ENCODE measurements at places on chromosomes 6 and 20.
A peak's percentile ranks its signal among the peaks of the same experiment; 100 is the strongest.

- DNase-seq, result no peak
Measured at GRCh38 chr6:169938731-169939130, 187.3 kb downstream of the ERMARD start.

DNA sequence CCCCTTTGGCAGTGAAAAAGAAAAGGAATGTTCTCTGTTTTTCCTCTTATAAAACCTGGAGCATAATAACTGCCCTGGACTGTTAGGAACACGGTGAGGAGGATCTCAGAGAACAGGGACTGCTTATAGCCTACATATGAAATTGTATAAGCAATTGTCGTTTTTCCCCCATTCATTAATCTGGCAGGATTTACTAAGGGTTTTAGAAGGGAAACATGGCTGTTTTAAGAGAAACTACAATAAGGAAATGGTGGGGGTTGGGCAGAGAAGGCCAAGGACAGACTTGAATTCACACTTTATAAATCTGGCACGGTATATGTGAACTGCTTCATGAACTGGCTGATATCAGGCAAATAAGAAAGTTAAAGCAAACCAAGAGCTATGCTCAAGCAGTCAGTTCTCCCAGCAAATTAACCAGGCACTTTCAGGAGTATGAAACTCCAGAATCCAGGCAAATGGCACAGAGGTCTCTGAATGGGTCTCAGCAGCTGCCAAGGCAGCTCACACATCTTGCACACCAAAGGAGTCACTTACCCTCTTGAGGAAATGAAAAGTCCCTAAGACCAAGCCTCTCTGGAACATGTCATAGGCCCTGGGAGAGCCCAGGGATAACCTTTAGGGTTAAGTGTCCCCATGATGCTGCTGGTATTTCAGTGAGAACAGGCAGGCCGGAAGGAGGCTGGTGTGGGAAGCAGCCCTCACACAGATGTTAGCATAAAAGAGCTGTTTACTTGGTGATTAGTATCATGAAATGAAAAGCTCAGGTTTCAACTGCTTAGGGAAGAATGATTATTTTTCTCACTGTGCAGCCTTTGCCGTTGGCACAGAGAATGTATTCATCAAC is 260.5 kb upstream of the MARCKS start:
- no peak for DNase-seq

DNA sequence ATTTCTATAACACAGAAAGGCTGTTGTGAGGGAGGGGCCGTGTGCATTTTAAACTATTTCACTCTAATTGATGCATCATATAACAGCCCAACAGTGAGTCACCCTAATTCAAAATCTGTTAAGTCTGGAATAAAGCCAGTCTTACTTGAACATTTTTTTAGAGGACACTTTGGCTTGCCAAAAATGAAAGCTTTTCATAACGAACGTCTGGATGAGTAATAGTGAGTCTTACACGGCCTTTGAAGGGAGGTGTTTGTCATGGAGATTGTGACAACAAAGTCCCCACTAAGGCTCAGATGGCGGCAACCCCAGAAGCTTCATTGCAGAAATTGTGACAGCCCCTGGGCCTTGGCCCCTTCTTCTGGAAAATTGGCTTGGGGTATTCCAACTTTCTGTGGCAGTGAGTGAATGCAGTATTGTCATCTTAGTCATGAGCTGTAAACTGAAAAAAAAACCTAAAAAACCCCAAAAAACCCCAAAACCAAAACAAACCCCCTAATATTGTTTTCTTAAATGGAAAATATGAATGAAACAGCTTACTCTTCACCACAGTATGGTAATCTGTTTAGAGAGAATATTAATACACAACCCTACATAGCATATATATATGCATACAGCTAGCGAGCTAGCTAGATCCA is 92.6 kb upstream of the CLDN20 start:
- no peak for DNase-seq

GRCh38 chr6:41049521-41049920 is 3.5 kb upstream of the APOBEC2 start:
- DNase-seq, result no peak

GRCh38 chr20:3686867-3687321 is 5.1 kb upstream of the ADAM33 start:
- no peak for DNase-seq

DNA sequence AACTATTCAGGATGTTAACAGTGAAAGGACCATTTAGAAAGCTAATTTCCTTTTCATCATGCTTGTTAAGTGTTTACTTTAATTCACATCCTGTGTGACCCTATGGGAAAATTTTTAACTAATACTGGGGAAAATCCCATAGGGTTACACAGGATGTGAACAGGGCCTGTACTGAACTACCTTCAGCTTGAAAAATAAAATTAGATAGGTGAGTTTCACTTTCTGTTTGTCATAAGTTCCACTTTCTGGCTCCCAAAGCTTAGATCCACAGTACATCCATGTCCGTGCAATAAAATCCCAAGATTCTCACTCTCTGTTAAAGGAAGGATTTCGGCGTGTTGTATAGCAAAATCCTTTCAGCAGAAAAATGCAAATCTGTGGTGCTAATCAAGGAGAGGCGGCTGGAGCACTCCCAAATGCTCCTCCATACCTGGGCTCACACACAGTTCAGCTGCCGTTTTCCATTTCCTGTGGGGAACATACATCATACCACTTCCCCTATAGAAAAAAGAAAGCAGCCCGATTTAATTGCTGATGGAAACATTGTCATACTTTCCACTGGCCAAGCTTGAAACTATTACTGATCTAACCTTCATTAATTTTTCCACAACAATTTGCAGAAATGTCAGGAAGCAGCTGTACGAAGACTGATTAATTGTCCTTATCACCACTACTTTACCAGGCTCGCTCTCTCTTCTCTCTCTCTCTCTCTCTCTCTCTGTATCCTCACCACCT is 125.2 kb downstream of the HIVEP2 start:
- peak; percentile 64 for DNase-seq

GRCh38 chr20:60760256-60761000 is 491.6 kb upstream of the CDH4 start:
- DNase-seq, result no peak
